Central memory CD4-positive, alpha-beta T cell (primary cell): ENCODE measurements at places on chromosomes 6 and 20.

- no peak for DNase-seq
These were observed 43.9 kb upstream of the GJE1 start for GRCh38 chr6:142088858-142089216.

DNA sequence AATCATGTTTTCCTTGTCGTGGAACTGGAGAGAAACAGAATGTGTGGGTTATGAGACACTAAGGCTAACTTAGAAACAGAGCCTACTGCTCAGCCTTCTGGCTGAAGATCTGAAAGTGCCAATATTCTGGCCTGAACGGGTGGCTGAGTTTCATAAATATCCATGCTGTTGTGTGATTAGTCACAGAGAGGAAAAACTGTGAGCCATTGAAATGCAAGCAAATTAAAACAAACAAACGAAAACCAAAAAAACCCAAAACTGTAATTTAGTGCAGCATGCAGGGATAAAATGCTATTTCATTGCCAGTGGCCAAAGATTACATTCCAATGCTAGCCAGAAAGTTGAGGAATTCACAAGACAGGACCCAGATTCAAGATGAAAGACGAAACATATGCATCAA lies 315.1 kb downstream of the UBE3D start:
- DNase-seq, result no peak

DNA sequence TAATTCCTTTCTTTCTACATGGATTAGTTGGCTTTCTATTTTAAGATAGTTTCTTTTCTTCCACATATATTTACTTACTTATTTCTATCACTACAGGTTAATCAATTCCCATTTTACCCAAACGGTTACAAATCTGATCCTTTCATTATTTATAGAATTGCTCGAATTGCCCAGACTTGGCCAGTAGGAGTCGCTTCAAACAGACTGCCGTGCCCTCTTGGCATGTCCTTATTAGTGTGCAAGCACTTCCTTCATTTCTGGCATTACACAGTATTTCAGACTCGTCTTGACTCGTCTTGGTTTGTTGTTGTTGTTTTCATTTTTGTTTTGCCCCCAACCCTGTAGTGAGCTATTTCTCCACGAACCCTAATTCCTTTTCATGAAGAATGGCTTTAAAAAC lies 74.6 kb downstream of the SAMD3 start:
- no peak for DNase-seq

DNA sequence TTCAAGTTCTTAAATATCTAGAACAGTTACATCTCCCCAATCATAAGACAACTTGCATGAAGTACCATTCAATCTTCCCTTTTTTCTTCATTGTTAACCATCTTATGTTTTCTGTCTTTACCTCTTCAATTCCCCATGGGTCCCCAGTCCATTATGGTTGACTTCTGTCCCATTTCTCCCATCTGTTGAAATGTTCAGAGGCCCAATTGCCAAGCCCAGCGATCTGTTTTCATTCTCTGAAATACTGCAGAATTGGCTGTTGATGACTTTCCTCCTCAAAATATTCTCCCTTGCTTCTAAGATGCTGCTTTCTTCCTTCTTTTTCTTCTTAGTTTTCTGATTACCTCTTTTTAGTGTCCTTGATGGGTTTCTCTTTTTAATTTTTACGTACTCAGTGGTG lies 26.0 kb downstream of the DSTN start:
- DNase-seq, result no peak

DNA sequence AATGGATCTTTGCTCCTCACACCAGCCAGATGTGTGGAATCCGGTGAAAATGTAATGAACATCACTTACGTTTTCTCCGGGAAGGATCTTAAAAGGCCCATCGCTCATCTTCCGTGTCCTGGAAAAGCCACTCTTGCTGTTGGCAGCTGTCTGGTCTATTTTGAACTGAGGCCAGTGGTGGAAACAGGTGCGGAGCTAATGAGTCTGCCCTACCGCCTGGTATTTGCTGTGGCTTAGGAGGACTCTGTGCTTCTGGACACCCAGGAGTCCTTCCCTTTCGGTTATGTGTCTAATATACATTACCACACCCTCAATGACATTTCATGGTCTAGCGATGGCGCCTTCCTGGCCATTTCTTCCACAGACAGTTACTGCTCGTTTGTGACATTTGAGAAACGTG lies 264.2 kb upstream of the PREP start:
- no peak for DNase-seq

DNA sequence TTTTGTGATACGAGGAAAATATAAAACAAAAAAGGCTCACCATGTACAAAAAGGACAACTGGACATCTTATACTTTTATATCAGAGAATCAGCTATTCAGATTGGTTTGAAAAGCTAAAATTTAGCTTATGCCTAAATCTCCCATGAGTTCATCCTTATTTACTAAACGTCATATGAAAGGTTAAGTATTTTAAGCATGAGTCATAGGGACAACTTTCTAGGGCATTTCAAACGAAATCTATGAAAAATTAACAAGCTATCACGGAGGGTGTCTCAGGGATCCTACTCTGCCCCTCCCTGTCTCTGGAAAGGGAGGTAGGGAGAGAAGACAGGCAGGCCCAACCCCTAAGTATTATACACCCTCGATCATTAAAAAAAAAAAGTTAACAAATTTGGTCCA lies 124.1 kb upstream of the LOC128125822 start:
- DNase-seq, result no peak

GRCh38 chr6:27129917-27130316 lies 117.6 kb upstream of the PRSS16 start:
- DNase-seq, result no peak

DNA sequence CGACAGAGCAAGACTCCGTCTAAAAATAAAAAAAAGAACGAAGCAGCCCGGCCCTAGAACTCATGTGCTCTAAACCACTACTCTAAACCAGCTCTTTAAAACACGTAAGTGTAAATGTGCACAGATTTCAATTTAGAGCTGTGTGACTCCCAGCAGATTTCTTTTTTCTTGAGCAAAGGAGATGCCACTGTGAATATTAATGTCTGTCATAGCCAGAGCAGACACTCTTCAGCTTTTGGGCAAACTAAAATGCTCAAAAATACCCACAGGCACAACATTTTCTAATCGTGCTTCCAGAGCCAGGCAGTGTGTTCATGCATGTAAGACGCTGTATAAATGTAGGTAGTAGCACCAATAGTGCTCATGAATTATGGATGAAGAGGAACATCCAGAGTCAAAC lies 218.9 kb upstream of the PLCB4 start:
- no peak for DNase-seq

GRCh38 chr6:21402368-21402767 lies 191.2 kb upstream of the SOX4 start:
- DNase-seq, result no peak
